Stimulated activated CD4-positive, alpha-beta T cell treated with anti-CD3 and anti-CD28 coated beads, Interleukin-2, amount 100 ng/mL, for 48 hours (primary cell): ENCODE measurements at places on chromosomes 16 and 17.
A peak's percentile ranks its signal among the peaks of the same experiment; 100 is the strongest.

- no peak for DNase-seq
These were observed 8.8 kb upstream of the ENDOV start for GRCh38 chr17:80406146-80406545.

DNA sequence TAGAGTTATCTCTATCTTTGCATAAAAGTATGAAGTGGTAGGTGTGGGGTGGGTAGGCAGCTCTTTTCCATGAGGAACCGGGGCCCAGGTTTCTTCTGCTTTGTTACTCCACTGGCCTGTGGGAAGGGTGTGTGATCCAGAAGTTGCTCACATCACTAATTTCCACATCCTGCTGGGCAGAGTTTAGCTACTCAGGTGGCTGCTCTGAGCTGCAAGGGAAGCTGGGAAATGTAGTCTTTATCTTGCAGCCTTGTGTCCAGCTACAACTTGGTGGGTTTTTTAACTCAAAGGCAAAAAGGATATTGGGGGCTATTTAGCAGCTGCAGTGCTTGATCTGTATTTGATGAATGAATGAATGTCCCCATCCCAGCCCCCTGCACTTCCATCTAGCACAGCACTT is 335.3 kb downstream of the SNX29 start:
- DNase-seq: no peak

DNA sequence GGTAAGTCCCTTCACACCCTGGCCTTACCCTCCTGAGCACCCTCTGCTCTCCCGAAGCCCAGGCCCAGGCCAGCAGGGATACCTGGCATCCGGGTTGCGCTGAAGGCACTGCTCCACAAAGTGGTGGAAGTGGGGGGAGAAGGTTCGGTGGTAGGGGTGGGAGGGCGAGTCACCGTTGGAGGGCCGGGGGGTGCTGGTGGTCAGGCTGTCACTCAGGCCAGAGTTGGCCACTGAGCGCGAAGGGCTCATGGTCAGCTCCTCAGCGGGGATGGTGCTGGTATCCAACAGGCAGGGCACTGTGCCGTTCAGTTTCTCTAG is 4.3 kb upstream of the LIMD2 start:
- no peak for DNase-seq

GRCh38 chr16:495127-495748 is 32.3 kb upstream of the CAPN15 start:
- no peak for DNase-seq

- DNase-seq: no peak
These were observed 29.5 kb upstream of the CRISPLD2 start for GRCh38 chr16:84790301-84790700.

GRCh38 chr16:56594292-56594619 is 4.9 kb downstream of the MT3 start:
- DNase-seq: no peak

GRCh38 chr16:9900576-9900975 is 281.7 kb downstream of the GRIN2A start:
- no peak for DNase-seq

DNA sequence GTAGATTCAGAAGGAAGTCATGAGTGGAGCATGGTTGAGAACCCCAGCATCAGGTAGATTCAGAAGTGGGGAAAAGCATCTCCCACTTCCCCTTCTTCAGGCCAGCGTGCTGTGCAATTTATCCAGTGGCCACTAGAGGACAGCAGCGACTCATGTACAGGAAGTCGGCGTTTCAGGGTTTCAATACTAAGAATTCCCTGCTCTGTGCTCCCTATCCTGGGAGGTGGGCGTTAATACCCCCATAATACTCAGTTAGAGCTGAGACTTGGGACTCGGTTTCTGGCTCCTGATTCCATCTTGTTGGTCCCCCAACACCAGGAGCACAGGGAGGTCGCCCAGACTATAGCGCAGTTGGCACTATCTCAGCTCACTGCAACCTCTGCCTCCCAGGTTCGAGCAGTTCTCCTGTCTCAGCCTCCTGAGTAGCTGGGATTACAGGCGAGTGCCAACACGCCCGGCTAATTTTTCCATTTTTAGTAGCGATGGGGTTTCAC is 75.3 kb upstream of the AMZ2 start:
- DNase-seq: peak; percentile 76

DNA sequence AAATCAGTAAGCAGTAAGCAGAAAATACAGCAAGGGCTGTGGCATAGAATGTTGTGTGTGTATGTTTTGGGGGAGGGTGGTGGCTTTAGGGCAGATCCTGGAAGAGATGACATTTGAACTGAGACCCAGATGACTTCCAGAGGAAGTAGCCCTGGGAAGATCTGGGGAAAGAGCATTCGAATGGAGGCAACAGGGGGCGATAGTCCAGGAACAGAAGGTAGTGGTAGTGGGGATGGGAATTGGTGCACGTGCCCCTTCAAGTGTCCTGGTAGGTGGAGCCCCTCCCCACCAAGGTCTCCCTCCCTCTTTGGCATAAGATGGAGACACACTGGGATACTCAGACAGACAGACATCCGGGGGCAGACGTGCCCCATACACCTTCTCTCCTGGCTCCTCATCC is 14.1 kb downstream of the ARHGEF15 start:
- DNase-seq: no peak

GRCh38 chr16:56832768-56833167 is 32.2 kb upstream of the SLC12A3 start:
- no peak for DNase-seq

DNA sequence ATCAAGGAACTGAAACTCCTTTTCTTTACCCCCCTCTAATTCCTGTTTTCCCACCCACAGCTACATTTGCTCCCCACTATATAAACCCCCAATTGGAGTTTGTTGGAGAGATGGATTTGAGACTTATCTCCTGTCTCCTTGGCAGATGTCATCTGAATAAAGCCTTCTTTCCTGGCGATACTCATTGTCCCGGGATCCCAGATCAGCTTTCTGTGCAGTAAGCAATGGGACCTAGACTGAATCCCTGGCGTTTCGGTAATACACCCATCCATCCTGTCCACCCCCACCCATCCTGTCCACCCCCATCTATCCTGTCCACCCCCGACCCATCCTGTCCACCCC is 22.2 kb downstream of the QPRT start:
- DNase-seq: no peak

DNA sequence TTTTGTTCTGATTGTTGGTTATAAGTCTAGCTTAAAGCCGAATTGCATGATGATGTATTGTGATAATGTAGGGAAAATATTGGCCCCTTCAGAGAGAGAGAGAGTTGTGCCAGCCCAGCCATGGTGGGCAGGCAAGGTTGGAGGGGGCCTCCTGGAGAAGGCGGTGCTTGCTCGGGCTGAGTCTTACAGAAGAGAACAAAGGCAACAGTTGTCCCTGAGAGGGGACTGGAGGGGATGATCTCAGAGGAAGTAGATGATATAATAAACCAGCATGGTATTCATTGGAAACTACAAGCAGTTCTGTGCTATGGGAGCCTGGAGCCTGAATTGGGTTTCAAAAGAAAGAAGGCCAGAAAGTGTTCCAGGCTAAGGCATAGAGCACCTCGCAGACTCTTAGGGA is 173.8 kb downstream of the RPTOR start:
- DNase-seq: no peak

- no peak for DNase-seq
These were observed 37.2 kb upstream of the HS3ST3A1 start for GRCh38 chr17:13638855-13639458.

DNA sequence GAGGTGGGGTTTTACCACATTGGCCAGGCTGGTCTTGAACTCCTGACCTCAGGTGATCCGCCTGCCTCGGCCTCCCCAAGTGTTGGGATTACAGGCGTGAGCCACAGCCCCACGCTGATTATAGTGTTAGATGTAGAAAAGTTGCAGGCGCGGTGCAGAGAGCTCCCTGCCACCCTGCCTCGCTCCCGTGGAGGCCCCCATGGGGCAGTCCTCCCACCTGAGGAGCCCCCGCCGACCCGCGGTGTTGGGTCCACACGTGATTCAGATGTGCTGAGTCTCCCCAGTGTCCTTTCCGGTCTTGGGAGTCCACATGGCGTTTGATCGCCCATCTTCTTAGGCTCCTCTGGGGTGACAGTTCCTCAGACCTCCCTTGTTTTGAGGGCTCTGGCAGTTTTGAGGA is 5.2 kb upstream of the RPL13 start:
- no peak for DNase-seq

GRCh38 chr17:34519282-34519681 is 60.1 kb upstream of the TMEM132E start:
- peak; percentile 16 for DNase-seq

DNA sequence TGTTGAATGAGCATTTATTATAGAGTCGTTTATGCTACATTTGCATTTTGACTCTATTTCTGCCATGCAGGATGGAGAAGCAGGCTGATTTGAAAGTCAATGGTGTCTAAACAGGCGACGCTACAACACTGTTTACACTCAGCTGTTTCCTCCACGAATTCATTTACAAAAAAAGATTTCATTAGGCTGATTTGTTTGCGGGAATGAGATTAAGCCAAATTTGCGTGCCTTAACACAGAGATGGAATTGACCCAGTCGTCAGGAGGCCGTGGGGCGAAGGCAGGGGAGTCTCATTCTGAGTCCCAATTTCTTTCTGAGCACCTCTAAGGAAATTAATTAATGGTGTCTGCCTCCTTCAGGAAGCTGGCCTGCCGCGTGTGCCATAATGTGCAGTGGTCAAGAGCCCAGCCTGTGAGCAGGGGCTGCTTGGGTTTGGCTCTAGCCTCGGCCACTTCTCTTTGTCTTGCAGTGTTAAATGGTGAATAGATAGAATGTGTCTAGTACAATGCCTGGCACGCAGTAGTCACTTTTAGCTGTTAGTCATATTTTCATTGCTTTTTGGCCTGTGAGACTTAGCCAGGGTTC is 88.6 kb upstream of the NKD1 start:
- no peak for DNase-seq

DNA sequence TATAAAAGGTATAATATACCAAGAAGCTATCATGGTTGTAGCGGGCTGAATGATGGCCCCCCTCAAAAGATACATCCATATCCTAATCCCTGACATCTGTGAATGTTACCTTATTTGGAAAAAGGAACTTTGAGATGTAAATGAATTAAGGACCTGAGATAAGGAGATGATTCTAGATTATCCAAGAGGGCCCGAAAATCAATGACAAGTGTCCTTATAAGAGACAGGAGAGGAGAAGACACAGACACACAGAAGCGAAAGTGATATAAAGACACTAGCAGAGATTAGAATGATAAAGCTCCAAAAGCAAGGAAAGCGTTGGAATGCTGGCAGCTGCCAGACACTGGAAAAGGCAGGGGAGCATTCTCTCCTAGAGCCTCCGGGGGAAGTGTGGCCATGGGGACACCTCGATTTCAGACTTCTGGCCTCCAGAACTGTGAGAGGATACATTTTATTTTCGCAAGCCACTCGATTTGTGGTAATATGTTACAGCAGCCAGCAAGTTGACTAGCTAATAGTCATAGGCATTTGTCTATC is 12.5 kb upstream of the GP1BA start:
- DNase-seq: no peak

DNA sequence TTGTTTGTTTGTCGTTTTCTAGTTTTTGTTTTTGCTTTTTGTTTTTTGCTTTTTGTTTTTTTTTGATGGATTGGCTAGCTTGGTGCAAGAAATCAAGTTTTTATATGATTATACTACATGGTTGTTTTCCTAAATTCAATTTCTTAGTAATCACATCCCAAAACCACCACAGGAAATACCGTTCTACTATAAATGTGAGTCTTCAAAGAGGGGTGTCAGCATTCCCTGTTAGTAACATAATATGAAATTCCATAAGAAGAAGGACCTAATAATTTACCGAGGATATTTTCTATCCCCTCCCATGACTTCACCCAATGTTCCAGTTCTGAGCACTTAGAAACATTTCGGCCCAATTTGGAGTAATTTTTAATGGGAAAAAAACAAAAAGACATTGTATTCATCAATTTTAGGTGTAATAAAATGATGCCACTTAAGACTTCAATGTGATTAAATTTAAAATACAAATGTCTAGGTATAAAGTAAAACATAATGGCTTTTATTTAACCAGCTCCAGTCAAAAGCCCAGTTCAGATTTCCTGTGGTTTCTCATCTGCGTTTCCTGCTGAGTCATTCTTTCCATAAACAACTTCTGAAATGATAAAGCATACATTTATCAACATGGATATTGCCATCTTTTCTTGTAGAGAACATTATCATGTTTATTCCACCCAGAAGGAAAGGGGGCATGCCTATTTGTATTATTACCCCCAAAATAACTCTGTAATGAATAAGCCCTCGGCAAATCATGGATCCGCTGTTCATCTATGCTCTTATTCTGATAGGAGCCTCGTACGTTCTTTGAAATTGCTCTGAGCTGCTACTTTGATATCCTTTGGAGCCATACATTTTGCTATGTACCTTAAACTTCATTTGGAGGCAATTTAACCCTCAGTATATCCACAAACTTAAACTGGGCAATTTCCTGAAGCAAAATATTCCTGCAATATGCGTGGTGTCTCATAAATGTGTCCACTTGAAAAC is 28.1 kb downstream of the HSBP1 start:
- DNase-seq: no peak

GRCh38 chr17:82882715-82883418 is 43.0 kb upstream of the ZNF750 start:
- peak; percentile 50 for DNase-seq

GRCh38 chr17:55601874-55602364 is 90.7 kb upstream of the SMIM36 start:
- no peak for DNase-seq

DNA sequence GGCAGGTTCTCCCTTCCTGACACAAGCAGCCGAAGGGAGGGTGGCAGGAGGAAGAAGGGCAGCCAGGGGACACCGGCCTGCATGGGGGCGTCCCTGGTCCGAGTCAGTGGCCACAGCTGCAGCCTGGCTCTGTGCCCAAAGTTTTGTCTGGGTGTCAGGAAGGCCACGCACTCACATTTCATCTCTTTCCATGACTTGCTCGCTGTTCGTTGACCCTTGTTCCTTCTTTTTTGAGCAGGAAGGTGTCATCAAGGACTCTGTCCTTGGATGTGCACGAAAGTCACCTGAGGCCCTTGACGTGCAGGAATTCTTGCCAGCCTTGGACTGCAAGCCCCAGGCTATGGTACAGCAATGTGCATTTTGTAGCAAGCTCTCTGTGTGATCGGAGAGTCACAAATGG is 93.3 kb downstream of the TNFRSF13B start:
- no peak for DNase-seq

- no peak for DNase-seq
These were observed 33.7 kb downstream of the TEKT3 start for GRCh38 chr17:15307710-15308111.

- no peak for DNase-seq
These were observed 1418.3 kb downstream of the CDH11 start for GRCh38 chr16:63703612-63704011.

DNA sequence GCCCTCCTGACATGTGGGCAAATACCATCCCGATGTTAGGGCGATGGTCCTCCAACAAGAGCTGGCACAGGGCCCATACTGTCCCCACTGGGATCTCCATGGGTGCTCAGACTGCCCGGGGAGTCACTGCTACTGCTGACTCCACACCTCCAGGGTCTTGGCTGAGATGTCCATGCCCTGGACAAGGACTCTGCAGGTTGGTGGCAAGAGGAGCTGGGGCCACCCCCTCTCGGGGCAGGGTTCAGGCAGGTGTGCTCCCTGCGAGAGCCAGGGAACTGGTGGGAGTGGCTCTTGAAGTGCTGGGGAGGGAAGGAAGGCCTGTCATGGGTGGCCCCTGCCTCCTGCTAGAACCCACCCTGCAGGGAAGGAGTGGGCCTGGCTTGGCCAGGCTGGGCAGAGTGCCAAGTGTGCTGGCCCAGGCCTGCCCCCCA is 6.4 kb downstream of the CASKIN2 start:
- DNase-seq: no peak
